ENCODE measurements at places on chromosomes 4 and X.

GRCh38 chr4:7073526-7074390 lies 5.9 kb upstream of the GRPEL1 start:
- no peak for DNase-seq

- no peak for DNase-seq
These were observed 109.2 kb downstream of the ARHGAP10 start for GRCh38 chr4:147840838-147841738.

- DNase-seq, result no peak
These were observed 86.8 kb downstream of the SH2D1A start for GRCh38 chrX:124433186-124433585.

DNA sequence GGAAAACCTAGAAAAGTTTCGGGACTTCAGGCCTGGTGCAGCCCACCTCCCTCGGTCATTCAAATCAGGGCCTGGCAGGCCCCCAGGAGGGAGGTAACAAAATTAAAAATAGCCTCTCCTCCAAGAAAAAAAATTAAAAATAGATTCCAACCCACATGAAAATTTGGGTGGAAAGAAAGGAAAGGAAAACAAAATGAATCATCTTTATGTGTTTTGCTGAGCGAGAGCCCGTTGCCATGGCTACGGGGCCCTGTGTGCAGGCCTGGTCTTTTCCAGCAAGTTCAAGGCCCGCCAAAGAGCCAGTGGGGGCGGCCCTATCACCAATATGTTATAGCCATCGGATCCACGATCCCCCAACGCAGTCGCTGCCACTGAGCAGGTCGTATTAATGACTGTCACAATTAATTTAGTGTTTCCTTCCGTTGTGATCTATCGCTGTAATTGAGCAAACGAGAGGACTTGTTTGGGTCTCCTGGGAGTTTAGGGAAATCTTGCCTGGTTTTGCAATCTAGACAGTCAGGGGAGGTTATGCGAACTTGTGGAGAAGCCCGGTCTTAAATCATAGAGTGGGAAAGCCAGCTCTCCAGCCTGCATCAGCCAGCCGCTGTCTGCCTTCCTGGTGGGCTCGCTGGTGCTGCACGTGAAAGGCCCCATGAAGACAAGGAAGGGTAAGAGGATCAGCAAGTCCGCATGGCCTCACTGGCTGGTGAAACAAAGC lies 452.4 kb downstream of the BCOR start:
- DNase-seq, result no peak

DNA sequence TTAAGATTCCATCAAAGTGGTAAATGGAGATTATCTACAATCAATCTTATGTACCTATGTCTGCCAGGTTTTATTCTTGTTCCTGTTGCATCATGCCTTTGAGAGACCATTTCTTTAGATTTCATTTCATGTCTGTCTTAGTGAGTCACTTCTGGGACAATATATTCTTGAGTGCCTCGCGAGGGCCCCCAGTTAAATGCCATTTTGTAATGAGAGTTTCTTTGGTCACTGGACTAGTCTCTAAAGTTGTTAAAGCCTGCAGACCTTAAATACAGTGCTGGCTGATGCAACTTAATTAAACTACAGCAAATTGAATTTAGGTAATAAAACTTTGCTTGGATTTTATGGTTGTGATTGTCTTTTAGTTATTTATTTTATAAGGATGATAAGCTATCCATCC lies 87.2 kb upstream of the PITX2 start:
- DNase-seq, result no peak

DNA sequence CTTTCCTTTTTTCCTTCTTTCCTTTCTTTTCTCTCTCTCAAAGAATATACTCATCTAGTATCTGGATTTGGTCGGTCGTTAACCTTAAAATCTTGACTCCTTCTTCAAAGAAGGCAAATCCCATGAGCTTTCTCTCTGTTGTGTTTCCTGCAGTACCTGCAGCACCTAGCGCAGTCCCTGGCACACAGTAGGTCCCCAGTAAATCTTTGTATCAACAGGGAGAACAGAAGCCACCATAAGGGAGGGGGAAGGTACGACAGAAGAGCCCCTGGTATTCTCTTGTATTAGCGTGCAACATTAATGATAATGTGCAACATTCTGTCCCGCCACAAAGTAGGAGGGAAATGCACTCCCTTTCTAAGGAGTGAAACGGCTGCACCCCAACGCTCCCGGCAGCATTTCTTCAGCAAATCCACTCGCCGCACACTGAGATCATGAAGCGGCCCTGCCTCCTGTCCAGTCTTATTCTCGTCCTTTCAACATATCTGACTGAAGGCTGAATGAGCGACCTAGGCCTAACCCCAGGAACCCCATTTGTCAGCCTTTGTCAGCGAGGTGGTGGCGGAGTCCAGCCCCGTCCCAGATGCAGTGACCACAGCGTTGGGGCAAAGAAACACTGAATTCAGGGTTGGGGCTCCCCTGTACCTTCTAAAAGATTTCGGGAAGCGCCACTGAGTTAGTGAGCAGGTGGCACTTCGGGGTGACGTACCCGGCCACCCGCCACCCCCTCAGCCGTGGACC lies 133.7 kb downstream of the AMELX start:
- DNase-seq, result no peak

DNA sequence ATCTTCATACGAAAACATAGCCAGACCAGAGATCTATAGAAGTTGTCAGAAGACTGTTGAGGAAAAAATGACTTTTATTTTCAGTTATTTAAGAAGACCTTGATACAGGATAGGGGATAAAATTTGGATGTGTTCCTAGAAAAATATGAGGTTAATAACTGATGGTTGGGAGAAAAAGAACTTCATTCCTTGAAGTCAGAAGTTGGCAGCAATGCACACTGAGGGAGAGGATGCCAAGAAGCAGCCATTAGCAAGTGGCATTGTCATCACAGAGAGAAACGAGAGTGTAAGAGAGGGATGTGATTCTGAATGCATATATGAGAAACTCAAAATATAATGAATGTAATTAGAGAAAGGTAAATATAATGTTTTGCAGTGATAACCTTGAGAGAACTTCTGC lies 382.1 kb upstream of the EPHA5 start:
- DNase-seq, result no peak

GRCh38 chr4:112327965-112328733 lies 31.0 kb downstream of the ALPK1 start:
- no peak for DNase-seq

- no peak for DNase-seq
These were observed 140.0 kb downstream of the DCK start for GRCh38 chr4:71133491-71133890.

- DNase-seq, result no peak
These were observed 7.4 kb upstream of the FGF13 start for GRCh38 chrX:138718941-138719340.

DNA sequence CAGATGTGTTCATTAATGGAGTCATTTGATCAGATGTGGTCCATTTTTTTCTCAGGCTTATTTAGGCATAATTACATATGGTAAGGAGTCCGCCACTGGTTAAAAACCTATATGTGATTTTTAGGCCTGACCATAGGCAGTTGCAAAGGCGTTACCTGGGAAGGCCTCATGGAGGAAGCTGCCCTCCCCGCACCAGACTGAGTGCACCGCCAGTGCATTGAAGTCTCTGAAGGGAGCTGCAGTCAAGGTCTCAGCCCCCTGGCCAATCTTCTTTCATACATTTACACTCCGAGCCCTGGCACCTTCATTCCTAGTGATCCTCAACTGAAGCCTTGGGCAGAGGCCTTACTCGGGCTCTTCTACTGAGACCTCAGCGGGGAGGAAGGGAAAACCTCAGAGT lies 898.2 kb upstream of the AGA start:
- DNase-seq, result no peak

DNA sequence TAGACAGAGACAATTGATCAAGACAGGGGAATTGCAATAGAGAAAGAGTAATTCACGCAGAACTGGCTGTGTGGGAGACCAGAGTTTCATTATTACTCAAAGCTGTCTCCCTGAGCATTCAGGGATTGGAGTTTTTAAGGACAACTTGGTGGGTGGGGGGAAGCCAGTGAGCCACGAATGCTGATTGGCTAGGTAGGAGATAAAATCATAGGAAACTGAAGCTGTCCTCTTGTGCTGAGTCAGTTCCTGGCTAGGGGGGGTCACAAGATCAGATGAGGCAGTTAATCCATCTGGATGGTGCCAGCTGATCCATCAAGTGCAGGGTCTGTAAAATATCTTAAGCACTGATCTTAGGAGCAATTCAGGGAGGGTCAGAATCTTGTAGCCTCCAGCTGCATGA lies 358.6 kb downstream of the GPM6A start:
- no peak for DNase-seq

DNA sequence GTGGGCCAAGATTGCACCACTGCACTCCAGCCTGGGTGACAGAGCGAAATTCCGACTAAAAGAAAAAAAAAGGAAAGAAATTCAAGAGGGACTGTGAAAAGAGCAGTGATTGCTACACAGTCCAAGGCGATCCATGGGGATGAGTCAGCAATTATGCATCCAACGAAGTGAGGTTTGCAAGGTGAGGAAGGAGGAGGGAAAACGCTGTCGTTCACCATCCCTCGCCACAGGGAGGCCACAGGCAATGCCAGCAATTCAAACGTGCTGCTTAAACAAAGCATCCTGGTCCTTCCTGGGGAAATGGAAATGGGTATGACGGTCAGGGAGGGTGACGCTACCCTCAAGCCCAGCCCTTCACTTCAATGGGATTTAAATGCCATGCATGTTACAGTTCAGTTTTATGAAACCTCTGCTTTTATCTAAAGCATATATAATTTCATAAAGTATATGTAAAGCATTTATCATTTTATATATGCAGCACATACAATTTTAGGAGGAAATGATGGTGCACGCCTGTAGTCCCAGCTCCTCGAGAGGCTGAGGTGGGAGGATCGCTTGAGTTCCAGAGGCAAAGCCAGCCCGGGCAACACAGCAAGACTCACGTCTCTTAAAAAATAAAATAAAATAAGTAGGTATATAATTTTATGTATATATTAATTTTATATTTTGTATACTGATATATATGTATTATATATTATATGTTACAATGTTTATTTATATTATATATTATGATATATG lies 108.7 kb downstream of the DHRSX start:
- no peak for DNase-seq

DNA sequence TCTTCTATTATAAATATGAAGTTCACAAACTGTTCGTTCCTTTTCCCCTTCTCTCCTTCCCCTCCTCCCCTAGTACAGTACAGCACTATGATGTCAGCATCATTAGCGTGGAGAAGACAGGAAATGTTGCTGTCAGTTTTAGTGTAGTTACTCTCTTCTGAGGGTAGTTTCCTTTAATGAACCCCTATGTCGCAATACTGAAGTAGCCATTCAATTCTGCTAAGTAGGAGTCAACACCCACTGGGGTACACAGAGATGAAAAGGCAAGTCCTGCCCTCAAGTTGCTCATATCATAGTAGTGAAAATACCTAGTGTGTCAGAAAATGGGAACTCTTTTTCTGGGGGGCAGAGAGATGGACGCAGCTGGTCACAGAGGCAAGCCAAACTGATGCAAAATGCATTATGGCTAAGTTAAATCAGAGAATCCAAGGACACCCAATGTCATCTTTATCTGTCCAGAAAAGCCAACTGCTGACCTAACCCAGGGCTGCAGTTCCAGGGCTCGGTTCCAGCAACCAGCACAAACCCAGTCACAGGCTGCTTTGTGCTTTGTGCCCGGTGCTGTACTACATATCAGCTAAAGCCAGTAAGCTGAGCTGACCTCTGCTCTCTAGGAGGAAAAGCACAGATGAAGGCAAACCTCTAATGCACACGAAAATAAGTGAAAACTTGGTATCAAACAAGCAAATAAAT lies 31.5 kb downstream of the GRIA3 start:
- no peak for DNase-seq

DNA sequence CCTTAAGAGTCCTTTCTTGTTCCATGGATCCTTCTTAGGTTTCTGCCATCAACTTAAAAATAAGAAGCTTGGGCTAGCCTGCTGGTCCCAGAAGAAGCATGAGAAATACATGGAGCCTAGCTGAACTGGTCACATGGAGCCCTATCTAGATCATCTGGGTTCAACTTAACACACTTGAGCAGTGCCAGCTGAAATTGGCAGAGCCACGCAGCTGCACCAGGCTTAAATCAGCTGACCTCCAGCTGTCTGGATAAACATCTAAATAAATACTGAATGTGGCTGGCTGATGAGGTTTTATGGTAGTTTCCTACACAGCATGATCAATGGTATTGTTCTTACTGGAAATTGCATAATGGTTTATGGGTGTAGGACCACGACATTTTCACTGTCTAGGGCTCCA lies 598.4 kb upstream of the FAM241A start:
- no peak for DNase-seq

- DNase-seq, result no peak
These were observed 208.9 kb downstream of the CLCN4 start for GRCh38 chrX:10365532-10366265.

- no peak for DNase-seq
These were observed 263.1 kb downstream of the SPRY1 start for GRCh38 chr4:123659730-123660129.

DNA sequence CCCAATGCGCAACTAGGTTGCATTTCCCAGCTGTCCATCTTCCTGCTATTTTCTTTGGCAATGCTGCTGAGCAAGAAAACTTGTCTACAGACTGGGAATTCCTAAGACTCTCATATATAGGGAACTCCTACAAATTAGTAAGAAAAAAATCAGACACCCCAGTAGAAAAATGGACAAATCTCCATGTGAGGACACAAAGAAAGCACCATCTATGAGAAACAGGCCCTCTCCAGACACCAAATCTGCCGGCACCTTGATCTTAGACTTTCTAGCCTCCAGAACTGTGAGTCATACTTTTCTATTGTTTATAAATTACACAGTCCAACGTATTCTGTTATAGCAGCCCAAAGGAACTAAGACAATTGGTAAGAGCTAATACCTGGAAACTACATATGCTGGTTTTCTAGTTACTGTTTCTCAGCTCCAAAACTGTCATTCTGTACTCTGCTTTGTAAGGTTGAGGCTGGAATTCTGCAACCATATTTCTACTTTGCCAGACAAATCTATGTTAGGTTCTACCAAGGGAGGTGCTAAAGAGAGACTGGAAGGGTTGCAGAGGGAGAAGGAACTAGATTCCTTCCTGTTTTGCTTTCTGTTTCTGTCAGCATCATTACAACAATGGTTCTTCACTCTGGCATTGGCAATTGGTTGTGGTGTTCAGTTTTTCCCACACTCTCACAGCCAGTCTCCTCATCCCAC lies 35.7 kb upstream of the FAM241A start:
- DNase-seq, result no peak

DNA sequence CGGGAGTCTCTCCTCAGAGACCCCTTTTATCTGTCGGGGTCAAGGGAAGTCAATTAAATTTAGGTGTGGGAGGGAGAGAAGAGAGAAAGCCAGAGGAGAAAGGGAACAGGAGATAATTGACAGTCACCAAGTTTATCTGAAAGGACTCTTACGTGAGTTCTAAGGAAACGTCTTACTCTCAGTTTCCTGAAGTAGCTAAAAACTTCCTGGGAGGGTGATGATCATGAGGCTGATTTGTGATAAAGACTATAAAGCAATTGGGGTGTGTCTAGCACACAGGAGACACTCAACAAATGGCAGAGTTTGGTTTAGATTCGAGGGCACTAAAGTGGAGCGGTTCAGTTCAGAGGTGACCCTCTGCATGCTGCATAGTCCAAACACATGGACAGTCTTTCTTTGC lies 254.1 kb downstream of the FBXW7 start:
- DNase-seq, result no peak
